Stimulated activated CD4-positive, alpha-beta T cell treated with anti-CD3 and anti-CD28 coated beads, Interleukin-1b, Interleukin-23, amount 100 ng/mL, for 48 hours (primary cell): ENCODE measurements at places on chromosomes 2 and 18.
A peak's percentile ranks its signal among the peaks of the same experiment; 100 is the strongest.

GRCh38 chr2:203543898-203544328 is 8.8 kb upstream of the RAPH1 start:
- no peak for DNase-seq

- DNase-seq: no peak
Measured at GRCh38 chr2:134170294-134170693, 83.6 kb upstream of the MGAT5 start.

DNA sequence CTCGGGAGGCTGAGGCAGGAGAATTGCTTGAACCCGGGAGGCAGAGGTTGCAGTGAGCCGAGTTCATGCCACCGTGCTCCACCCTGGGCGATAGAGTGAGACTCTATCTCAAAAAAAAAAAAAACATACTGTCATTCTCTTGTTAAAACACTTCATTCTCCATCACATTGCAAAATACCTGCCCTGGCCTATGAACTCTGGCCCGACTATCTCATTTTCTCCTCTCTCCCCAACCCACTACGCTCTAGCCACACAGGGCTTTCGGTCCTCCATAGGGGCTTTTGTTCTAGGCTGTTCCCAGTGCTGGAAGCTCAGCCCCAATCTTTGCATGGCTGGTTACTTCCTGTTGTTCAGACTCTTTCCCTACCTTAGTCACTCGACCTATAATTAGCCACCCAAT is 10.3 kb downstream of the CEP76 start:
- no peak for DNase-seq

- no peak for DNase-seq
Measured at GRCh38 chr18:46909497-46909896, 7.8 kb downstream of the PIAS2 start.

GRCh38 chr18:24054130-24054529 is 39.6 kb downstream of the TTC39C start:
- peak; percentile 49 for DNase-seq

DNA sequence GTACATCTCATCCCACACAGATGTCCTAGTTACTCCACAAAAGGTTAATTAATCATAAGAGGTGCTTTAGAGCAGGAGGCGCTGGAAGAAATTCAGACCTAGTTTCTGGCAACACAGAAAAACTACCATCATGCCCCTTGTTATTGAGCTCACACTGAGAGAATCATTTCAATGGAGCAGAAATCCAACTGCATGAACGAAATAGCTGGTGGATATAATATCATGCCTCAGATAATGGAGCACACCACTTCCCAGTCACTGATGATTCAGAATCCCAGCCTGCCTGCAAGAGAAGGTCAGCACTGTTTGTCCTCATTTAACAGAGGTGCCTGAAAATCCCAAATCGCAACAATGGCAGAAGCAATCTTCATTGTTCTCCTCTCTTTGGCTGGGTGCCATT is 125.8 kb upstream of the CREB1 start:
- no peak for DNase-seq

DNA sequence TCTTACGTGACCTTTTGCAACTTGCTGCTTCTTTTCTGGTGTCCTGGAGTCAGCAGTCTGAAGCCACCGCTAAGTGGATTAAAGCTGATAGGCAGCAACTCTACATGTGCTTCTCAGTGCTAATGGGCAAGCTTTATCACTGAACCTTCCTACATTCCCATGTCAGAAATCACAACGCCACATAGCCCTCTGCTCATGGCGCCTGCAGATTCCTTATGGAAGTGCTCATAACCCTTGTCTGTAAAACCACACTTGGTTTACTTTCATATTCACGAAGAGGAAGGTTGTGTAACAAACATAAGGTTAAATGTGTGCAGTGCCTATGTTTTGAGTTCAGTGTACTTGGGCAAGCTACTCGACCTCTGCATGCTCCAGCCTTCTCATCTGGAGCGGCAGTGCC is 319.8 kb downstream of the FBXO15 start:
- no peak for DNase-seq

GRCh38 chr2:158011055-158011771 is 90.5 kb upstream of the UPP2 start:
- no peak for DNase-seq

DNA sequence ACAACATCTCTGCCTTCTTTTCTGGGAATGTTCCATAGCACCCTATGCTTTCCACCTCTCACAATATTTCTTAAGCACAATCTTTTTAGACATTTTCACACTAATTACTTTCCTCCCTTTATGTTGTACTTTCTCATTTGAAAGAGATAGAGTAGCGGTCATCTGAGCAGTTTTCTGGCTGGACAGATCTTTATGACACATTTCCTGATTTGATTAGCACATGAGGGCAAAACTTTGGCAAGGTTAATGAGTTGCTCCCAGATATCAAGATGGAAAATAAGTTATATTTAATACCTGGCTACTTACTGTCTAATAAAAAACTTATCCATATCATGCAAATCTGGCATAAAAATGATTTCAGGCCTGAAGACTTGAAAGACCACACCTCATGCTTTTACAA is 723.9 kb downstream of the SOCS6 start:
- DNase-seq: no peak

DNA sequence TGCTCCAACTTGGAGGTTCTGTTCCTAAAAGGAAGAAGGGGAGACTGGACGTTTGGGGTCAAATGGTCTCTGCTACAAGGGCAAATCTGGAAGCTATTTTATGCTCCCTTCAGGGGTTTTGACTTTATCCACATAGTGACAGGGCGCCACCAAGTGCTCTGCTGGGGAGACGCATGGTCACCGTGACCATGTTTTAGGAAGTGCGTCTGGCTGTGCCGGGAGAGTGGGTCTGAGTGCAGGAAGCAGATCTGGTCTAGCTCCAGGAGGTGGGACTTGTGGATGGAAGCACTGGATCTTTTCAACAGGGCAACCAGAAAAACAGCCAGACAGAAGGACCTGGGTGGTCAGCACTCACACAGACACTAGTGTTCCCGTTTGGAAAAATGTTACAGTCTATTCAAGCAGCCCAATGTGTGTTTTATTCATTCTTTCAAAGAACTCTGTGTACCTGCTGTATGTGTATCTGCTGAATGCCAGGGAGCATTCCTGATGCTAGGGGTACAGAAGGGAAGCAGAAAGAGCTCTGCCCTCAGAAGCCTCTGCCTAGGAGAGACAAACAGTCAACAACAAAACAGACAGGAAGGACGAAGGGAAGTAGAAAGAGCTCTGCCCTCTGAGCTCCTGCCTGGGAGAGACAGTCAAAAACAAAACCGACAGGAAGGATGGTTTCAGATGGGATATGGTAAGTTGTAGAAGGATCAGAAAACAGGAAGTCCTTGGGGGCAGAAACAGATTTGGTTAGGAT is 14.3 kb downstream of the IMPA2 start:
- DNase-seq: peak; percentile 42

- peak; percentile 78 for DNase-seq
Measured at GRCh38 chr18:63224630-63225029, 94.9 kb downstream of the BCL2 start.

GRCh38 chr2:143856978-143857377 is 662.9 kb downstream of the ZEB2 start:
- DNase-seq: no peak

GRCh38 chr2:39778233-39778632 is 825 bp downstream of the THUMPD2 start:
- no peak for DNase-seq

GRCh38 chr2:219331560-219332213 is 857 bp downstream of the RESP18 start:
- DNase-seq: no peak

DNA sequence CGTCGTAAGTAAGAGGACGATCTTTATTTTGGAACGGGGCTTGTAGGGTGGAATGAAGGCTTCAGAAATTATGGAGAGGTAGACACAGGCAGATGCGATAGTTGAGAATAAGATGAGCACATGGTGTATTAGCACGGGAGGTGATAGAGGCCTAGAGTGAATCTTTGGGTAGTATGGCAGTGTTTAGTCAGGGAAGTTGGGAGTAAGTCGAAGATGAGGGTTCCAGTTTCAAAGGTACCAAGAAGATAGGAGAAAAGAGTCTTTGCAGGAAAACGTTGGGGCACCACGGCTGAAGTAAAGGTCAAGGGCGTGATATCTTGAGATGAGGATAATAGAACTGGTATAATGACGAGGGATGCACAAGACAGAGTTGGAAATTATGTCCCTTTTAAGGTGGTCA is 654 bp downstream of the PIK3C3 start:
- DNase-seq: no peak

- DNase-seq: no peak
Measured at GRCh38 chr2:43178055-43178598, 48.3 kb downstream of the ZFP36L2 start.

DNA sequence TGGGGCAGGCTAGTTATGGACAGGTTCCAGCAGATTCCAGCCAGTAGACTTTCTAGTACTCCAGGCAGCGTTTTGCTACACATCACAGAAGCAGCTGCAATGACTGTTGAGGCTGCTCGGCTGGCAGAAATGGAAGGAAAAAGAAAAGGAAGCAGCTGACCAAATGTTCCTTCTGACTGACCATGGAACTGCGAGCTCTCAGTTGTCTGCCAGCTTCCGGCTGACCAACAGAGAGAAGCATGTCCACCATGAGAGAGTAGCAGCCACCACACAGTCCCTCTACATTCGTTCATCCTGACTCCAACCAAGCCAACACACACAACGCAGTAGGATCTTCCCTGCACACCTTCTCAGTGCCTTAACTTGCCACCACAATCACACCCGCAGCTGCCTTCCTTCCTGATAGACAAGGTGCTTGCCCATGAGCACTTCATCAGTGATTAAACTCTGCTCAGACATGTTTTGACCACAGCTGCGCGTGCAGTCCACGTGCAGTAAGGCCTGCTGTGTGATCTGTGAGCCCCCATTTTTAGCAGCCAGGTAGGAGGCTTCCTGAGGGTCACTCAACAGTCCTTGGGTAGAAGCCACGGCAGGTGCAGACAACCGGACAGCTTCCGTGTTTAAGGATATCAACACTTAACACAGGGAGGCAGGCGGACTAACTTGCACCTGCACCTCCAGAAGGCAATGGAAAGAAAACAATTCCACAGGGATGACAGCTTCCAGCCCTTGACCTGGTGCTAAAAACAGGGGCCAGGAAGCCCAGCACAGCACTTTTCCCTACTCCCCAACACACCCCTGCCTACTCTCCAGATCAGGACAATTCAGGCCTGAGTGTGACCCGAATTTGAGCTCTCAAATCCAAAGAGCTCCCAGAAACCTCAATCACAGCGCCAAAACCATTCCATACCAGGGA is 996 bp downstream of the TGFBRAP1 start:
- peak; percentile 29 for DNase-seq

DNA sequence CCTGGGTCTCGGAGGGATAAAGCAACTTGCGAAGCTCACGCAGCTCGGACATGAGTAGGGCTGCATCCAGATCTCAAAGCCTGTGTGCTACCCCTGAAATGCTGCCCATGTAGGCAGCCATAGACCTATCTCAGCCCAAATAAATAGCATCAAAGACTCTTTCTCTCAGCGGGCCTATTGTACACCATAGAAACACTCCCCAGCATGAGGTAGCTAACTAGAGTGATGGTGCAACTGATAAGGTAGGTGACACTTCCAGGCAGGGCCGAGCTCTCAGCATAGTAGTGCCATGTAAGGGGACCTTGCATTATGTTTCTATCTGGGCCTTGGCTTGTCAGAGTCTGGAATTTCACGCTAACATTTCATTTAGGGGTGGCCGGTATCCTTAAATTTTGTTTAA is 52.4 kb downstream of the RABL2A start:
- no peak for DNase-seq

GRCh38 chr2:38076710-38077430 is 919 bp upstream of the CYP1B1 start:
- peak; percentile 81 for DNase-seq

DNA sequence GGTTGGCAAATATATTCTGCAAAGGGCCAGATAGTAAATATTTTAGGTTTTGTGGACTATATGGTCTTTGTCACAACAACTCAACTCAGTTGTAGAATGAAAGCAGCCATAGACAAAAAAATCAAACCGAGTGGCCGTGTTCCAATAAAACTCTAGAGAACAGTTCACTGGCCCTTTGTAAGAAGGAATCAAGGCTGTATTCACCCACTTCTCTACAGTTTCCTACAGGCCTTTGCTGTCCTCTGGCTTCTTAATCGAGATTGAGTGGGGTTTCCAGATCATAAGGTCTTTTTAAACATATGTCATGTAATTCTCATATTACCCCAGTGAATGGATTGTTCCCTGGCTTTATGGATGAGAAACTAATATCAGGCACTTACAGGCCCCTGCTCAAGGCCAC is 448.9 kb upstream of the ETAA1 start:
- no peak for DNase-seq

DNA sequence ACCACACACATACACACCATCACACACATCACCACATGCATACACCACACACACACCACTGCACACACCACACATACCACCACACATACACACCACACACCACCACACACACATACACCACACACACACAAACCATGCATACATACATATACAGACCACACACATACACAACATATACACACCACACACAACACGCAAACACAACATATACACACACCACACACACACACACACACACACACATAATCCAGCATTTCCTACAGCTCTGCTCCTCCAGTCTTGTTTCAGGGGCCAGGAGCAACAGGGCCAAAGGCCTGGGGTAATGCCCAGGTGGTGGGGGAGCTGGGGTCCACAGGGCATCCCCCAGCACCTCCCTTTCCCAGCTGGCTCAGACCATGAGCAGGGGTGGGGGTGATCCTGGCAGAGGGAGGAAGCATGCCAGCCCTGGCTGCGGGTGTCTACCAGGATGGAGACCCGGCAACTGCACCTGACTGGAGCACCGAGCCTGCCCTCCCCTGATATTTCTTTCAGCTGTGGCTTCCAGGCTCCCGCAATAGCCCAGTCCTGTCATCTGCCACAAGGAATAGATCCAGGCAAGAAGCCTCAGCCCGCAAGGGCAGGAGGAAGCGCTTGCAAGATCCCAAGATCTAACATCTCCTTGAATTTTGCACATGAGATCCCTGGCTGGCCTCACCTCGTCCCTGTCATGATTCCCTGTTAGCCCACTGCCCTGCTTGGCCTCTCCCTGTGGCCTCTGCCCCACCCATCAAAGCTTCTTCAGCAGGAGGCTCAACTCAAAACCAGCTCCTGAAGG is 196.9 kb downstream of the TNS1 start:
- DNase-seq: no peak

DNA sequence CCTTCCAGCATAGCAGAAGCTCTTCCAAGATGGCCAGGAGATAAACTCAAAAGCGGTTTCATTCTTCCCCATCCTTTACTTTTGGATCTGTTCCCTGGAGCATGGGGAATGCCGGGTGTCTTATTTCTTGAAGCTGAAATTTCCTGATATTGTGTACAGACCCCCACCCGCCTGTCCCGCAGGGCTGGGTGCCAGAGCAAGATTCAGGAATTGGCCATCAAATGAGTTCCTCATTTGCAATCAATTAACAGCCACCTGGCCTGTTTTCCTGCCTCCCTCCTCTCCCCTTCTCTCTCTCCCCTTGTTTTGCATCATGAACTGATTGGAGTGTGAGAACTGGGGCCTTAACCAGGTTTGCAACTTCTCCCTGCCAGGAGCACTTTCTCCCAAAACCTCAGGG is 202.1 kb downstream of the SH3RF3 start:
- no peak for DNase-seq

DNA sequence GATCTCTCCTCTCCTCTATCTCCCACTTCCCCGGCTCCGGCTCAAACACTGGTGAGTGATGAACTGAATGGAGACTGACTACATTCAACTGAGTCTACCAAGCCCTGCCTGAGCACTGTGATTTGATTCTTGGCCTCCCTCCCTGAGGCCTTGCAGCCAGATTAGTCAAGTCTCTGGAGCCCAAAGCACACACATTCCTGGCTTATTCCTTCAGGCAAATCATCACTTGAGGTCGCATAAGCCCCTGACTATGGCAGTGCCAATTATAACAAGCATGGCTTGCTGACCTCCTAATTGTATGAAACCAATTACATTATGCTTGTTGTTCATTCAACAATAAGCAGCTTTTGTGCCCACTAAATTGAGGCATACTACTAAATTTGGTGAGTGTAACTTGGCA is 34.6 kb downstream of the EFEMP1 start:
- no peak for DNase-seq
